NCI-H460 (cell line): ENCODE measurements at places on chromosomes 7 and 10. TPM values are rescaled to one million over a fixed set of nuclear protein-coding genes. Genes with fewer than 3 reads are reported as not detected.

The LRIT1 gene
- not detected in 2 replicates for total RNA-seq

The ZNF316 gene
- 9.8 and 12.0 TPM in 2 replicates for total RNA-seq

The GIMAP5 gene
- total RNA-seq: not detected in 2 replicates

The PROSER2 gene
- total RNA-seq: 7.2 and 10.3 TPM in 2 replicates

The COPG2 gene
- total RNA-seq: 26.7 and 31.9 TPM in 2 replicates

The GIMAP6 gene
- total RNA-seq: not detected in 2 replicates

The HYAL4 gene
- total RNA-seq: not detected in 2 replicates

The MCM10 gene
- total RNA-seq: 9.8 and 10.1 TPM in 2 replicates

The VTI1A gene
- 24.7 and 28.2 TPM in 2 replicates for total RNA-seq

The SFXN4 gene
- total RNA-seq: 50.7 and 51.0 TPM in 2 replicates

The LAMB1 gene
- total RNA-seq: 144 and 146 TPM in 2 replicates

The NACAD gene
- 0.14 TPM in 1 of 2 replicates, not detected in the other for total RNA-seq

The LGI1 gene
- 0.23 and 0.32 TPM in 2 replicates for total RNA-seq

The SHOC2 gene
- total RNA-seq: 32.0 and 34.8 TPM in 2 replicates

The RGS10 gene
- total RNA-seq: 39.1 and 43.6 TPM in 2 replicates

The JMJD1C gene
- total RNA-seq: 65.5 and 66.0 TPM in 2 replicates

The HOXA4 gene
- total RNA-seq: 0.57 and 0.61 TPM in 2 replicates

The CAV2 gene
- 109 and 112 TPM in 2 replicates for total RNA-seq

The WNT16 gene
- total RNA-seq: not detected in 2 replicates

The PIK3CG gene
- total RNA-seq: not detected in 2 replicates

The IKZF1 gene
- not detected in 2 replicates for total RNA-seq

The CCL24 gene
- not detected in 2 replicates for total RNA-seq

The TFEC gene
- total RNA-seq: 0.06 TPM in 1 of 2 replicates, not detected in the other

The HKDC1 gene
- 5.6 and 7.6 TPM in 2 replicates for total RNA-seq
